NCI-H2081 (cell line): ENCODE measurements at places on chromosomes 3 and 15.

DNA sequence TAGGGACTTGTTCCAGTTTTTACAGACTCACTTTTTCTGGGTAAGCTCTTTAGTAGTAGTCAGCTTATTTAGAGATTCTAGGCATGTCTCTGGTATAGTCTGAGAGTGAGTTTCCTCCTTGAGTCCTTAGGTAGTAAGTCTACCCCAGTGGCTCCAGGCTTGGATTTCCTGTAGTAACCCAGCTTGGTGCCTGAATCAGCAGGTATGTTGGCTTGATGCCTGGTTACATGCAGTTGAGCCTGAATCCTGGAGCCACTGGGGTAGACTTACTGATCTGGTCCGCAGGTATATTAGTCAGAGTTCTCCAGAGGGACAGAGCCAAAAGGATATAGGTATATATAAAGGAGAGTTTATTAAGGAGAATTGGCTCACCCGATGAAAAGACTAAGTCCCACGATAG lies 85.8 kb upstream of the RBMS3 start:
- no peak for DNase-seq

- no peak for DNase-seq
Observed at GRCh38 chr15:77486542-77487468, 66.1 kb downstream of the HMG20A start.

DNA sequence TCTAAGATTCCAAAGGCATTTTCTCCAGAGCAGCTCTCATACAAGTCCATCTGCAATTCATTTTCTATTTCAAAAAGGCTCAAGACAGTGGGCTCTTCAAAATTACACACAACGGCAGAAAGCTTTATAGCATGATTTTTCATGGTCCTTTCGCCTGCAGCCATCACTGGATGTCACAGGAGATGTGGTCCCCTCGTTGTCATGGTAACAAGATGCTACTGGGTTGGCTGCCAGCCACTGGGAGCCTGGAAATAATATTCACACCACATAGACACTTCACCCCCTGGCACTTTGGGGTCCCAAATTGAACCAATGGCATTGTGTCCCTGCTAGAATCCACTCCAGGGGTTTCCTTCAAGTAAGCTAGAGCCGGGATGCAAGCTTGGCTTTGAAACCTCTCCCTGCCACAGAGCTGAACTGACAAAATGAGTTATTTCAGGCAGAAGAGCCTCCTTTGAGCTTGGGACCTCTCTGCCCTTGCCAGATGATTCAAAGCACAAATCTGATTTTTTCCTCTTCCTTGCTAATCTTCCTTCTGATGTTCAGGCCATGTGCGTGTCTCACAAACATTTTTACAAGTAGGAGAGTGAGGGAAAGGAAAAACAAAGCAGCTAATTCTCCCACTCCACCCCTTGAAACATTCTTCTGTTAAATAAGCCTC lies 512.6 kb upstream of the ADAMTS9 start:
- no peak for DNase-seq

DNA sequence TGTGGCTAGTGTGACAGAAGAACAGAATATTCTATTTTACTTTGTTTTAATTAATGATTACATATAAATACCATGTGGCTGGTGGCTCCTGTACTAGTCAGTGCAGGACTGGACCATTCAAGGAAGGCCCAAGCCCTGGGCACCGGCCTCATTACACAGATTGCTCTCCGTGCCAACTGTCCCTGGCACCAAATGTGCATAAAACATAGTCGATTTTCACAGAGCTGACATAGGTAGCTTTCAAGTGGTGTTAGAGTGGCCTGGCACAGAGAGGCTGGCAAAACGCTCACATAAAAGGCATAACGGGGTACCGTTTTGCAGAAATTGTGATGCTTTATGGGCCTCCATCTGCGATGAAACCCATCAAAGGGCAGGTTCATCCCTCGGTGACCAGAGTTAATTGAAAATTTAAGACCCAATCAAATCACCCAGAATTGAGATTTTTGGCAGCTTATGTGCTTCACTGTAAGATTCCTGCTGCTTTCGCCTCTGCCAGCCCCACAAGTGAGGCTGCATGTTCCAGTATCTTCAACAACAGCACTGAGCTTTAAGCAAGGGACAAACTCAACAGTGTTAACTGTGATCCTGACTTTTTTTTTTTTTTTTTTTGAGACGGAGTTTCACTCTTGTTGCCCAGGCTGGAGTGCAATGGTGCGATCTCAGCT lies 25.9 kb downstream of the RFTN1 start:
- no peak for DNase-seq

GRCh38 chr3:10361375-10361774 lies 40.5 kb upstream of the SEC13 start:
- peak; percentile 75 for DNase-seq

GRCh38 chr15:67834581-67835296 lies 5.1 kb downstream of the RNU6-1 start:
- no peak for DNase-seq

GRCh38 chr3:30632065-30632464 lies 25.7 kb downstream of the TGFBR2 start:
- DNase-seq: no peak

DNA sequence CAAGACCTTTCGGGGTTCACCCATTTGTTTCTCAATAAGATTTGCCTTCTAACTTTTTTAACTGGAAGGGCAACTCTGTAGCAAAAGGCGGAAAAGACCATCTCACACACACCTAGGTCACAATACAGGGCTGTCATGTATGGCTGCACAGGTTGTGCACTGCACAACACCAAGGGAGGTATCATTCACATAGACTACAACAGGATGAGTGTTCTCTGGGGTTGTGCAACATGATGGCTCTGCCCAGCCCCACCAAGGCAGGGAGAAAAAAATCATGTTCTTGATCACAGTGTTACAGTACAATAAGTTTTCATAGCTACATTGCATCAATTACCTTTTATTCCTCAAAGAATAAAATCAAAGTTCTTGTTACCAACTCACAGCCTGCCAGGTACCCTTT lies 52.8 kb downstream of the ANXA2 start:
- DNase-seq: no peak

- DNase-seq: no peak
Observed at GRCh38 chr3:195550723-195551122, 7.6 kb upstream of the PPP1R2 start.

- DNase-seq: no peak
Observed at GRCh38 chr15:100924436-100924835, 5.3 kb downstream of the LRRK1 start.

- DNase-seq: no peak
Observed at GRCh38 chr3:138547342-138547975, 46.6 kb downstream of the CEP70 start.

GRCh38 chr3:155370764-155371503 lies 77.5 kb upstream of the STRIT1 start:
- no peak for DNase-seq

GRCh38 chr3:9224490-9224889 lies 25.0 kb downstream of the SRGAP3 start:
- no peak for DNase-seq

GRCh38 chr3:45611628-45612081 lies 17.1 kb downstream of the LIMD1 start:
- DNase-seq: no peak

GRCh38 chr3:173702561-173702960 lies 305.0 kb downstream of the NLGN1 start:
- peak; percentile 38 for DNase-seq

DNA sequence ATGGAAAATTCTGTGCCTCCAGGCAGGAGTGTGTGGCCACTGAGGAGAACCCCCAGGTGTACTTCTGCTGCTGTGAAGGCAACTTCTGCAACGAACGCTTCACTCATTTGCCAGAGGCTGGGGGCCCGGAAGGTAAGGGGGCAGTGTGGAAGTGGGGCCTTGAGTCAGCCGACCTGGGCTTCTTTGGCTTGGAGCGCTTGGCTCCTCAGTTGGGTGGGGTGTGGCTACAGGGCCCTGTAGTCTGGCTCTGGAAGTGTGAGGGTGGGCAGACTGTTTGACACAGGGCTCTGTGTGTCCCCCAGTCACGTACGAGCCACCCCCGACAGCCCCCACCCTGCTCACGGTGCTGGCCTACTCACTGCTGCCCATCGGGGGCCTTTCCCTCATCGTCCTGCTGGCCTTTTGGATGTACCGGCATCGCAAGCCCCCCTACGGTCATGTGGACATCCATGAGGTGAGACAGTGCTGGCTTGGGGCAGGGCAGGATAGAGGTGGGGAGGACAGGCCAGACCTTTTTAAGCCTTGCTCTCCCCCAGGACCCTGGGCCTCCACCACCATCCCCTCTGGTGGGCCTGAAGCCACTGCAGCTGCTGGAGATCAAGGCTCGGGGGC lies 18.2 kb upstream of the EXOG start:
- no peak for DNase-seq

- DNase-seq: no peak
Observed at GRCh38 chr3:39261726-39262125, 18.1 kb downstream of the CX3CR1 start.

DNA sequence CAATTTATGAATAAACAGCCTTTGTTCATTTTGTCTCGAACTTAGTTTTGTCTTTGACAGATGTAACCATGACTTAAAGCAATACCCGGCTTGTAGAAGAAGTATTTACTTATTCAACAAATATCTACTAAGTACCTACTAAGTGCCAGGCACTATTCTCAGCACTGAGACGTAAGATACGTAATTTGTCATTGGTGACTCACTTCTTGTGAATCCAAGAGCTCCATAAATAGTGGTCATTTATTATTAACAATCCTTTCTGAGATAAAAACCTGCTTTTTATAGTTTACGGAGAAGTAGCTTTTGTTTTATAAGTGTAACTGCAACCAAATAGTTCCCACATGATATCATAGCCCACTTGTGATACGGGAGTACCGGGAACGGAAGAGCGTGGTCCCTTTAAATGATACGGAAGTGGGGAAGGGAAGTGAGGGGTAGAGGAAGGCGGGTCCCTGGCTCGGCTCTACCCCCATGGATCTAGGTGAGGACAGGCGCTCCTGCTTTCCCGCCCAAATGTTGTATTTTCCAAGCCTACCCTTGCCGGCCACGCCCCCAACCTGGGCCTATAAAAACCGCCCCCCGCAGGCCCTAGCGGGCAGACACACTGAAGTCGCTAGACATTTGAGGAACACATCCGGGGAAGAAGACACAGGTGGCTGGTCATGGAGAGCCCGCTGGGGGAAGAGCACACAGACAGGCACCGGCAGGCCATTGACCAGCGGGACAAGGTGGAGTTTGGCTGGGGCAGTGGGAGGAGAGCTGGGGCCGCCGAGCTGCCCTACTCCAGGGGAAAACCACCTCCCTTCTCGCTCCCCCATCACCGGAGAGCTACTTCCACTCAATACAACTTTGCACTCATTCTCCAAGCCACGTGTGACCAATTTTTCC lies at the start of gene SAMMSON:
Gene SAMMSON (plus strand): TSS at position 594 of the 888 bp plus-strand sequence.
- DNase-seq: peak; percentile 89

DNA sequence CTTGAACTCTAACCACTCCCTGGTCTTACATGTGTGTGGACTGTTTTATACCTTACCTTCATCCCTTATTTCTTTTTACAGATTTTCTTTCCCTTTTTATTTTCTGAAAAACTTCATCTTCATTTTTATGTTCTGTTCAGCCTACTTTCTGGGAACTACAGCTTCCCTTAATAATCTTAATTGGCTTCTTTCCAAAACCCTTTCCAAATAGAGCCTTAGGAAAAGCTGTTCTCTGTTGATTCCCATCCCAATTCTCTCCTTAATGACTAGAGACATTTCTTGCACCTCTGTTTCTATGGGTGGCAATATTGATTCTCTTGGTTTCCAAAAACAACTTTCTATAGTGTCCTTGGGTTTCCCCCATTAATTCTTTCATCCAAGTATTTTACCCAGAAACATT lies 134.8 kb downstream of the DUT start:
- DNase-seq: no peak

GRCh38 chr15:88250826-88251225 lies 5.7 kb downstream of the NTRK3 start:
- no peak for DNase-seq

- DNase-seq: no peak
Observed at GRCh38 chr3:184556582-184557347, 4.8 kb upstream of the EPHB3 start.

GRCh38 chr3:137332297-137332696 lies 374.5 kb downstream of the IL20RB start:
- DNase-seq: no peak

- DNase-seq: peak; percentile 50
Observed at GRCh38 chr3:127165694-127166485, 27.0 kb upstream of the PRR23E start.

- no peak for DNase-seq
Observed at GRCh38 chr3:28376424-28376823, 27.8 kb upstream of the AZI2 start.

DNA sequence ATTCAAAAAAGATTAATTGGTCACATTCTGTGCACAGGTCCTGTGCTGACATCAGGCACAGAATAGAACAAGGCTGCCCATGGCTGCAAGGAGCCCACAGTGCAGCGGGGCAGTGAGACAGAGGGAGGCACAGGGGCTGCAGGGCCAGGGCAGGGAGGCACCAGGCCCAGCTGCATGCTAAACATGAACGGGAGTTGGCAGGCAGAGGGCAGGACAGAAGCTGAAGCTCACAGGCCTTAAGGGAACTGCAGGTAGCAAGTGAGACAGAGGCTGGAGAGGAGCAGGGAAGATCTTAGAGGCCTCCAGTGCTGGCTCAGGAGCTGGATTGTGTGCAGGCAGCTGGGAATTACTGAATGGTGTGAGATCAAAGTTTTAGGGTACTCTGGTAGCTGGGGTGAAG lies 26.2 kb downstream of the IDH3A start:
- DNase-seq: no peak

- DNase-seq: no peak
Observed at GRCh38 chr15:25717127-25717456, 146.0 kb downstream of the ATP10A start.

- no peak for DNase-seq
Observed at GRCh38 chr3:68228856-68229255, 574.4 kb upstream of the SUCLG2 start.

DNA sequence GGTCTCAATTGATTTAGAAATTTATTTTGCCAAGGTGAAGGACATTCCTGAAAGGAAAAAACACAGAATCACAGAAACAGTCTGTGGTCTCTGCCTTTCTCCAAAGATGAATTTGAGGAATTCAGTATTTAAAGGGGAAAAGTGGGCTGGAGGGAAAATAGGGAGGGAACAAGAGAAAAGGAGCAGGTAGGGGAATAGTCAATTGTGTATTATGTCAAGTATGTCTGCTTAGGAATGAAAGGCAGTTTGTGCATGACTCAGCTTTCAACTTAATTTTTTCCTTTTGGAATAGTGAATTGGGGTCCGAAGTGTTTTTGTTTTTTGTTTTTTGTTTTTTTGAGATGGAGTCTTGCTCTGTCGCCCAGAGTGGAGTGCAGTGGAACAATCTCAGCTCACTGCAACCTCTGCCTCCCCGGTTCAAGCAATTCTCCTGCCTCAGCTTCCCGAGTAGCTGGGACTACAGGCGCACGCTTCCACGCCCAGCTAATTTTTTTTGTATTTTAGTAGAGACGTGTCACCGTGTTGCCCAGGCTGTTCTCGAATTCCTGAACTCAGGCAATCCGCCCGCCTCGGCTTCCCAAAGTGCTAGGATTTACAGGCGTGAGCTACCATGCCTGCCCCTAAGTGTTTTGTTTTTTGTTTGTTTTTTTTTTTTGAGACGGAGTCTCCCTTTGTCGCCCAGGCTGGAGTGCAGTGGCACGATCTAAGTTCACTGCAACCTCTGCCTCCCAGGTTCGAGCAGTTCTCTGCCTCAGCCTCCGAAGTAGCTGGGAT lies 74.1 kb upstream of the MAP4 start:
- DNase-seq: no peak

GRCh38 chr3:42489937-42490227 lies 12.6 kb upstream of the VIPR1 start:
- DNase-seq: no peak

- DNase-seq: peak; percentile 24
Observed at GRCh38 chr15:79028411-79028964, 62.1 kb downstream of the RASGRF1 start.
